ENCODE measurements at places on chromosomes 13 and 19.

DNA sequence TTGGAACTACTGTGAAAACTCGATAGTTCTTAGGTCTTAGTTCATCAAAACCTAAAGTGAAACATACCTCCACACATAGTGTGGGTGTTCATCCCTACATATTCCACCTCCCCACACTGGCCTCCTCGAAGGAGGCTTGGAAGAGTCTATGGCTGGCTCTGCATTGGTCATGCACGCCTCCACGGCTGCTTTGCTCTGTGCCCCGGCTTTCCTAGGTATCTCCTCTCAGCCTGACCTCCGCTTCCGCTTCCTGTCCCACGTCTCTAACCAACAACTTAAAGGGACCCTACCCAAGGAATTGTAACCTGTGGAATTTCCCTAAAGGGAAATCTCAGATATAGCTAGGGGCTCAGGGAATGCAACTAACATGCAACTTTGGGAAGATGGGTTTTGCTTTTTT is 79.7 kb upstream of the MBNL2 start:
- DNase-seq: no peak

DNA sequence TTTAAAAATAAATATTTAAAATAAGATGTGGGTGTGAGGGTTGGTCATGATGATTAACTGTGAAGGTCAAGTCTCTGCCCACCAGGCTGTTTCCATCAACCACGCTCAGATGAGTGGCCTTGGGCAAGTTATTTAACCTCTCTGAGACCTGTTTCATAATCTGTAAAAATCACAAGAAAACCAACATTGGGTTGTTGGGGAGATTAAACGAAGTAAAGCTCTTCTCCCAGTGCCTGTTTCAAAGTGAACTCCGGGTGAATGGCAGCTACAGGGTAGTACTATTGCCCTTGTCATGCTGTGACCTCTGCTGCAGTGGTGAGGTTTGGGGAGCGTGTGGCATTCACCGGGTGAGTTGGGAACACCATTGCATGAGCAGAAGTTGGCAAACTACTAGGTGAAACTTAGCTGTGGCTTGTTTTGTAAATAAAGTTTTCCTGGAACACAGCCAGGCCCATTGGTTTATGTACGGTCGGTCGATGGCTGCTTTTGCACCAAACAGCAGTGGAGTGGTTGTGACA is 153.2 kb downstream of the USP12 start:
- DNase-seq: no peak

GRCh38 chr13:39897636-39898035 is 242.2 kb downstream of the COG6 start:
- DNase-seq: no peak

GRCh38 chr19:13164343-13165161 is 14.3 kb downstream of the IER2 start:
- DNase-seq: peak; percentile 35

DNA sequence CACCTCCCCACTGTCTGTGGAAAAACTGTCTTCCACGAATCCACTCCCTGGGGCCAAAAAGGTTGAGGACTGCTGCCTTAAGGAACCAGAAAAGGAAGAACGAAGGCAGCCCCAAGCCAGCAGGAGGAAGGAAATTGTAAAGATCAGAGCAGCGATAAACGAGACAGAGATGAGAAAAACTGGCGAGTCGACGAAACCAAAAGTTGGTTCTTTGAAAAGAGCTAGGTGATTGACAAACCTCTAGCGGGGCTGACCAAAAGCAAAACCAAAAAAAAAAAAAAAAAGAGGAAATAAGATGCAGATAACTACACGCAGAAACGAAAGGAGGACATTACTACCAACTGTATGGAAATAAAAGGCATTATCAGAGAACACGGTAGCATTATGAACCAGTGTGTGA is 76.9 kb downstream of the GADD45B start:
- peak; percentile 67 for DNase-seq

All from stimulated activated naive CD4-positive, alpha-beta T cell (primary cell).